Stimulated activated CD4-positive, alpha-beta T cell treated with anti-CD3 and anti-CD28 coated beads, Interleukin-1b, Interleukin-23, amount 100 ng/mL, for 1 hour (primary cell): ENCODE measurements at places on chromosomes 7 and 10.

GRCh38 chr10:929960-930624 lies 1.4 kb downstream of the LARP4B start:
- no peak for DNase-seq

DNA sequence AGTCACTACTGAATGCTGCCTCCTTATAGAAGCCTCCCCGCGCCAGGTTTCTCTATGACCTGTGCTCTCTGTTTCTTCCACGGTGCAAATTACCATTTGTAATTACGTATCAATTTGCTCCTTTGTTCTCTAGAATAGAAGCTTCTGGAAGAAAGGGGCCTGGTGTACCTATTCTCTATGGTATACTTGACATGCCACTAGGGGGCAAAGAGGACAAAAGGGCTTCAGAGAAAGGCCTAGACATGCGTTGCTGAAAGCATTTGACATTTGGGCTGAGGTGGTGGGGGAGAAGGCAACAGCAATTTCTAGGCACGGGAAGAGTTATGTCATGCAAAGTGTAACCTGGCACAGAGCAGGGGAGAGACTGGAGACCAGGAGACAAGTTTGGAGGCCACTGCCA lies 148.7 kb downstream of the WDR11 start:
- no peak for DNase-seq

GRCh38 chr10:13272164-13272571 lies 27.7 kb downstream of the PHYH start:
- no peak for DNase-seq

DNA sequence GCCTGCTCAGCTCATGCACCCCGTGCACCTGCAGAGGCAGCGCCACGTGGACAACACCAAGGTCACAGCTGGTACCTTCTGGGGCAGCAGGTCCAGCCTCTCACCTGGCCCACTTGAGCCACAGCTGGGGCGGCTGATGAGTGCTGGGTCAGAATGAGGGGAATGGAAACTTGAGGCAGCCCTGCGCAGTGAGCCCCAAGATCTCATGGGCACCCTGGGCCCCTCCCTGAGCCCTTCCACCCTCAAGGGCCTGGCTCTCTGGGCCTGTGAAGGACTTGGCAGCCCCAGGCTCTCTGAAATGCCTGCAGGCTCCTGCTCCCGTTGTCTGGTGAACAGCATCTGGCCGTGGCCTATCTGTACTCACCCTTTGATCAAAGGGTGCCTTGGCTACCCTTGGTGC lies 112.7 kb downstream of the TCERG1L start:
- DNase-seq: no peak

- no peak for DNase-seq
These were observed 74.6 kb downstream of the WAPL start for GRCh38 chr10:86446987-86447386.

DNA sequence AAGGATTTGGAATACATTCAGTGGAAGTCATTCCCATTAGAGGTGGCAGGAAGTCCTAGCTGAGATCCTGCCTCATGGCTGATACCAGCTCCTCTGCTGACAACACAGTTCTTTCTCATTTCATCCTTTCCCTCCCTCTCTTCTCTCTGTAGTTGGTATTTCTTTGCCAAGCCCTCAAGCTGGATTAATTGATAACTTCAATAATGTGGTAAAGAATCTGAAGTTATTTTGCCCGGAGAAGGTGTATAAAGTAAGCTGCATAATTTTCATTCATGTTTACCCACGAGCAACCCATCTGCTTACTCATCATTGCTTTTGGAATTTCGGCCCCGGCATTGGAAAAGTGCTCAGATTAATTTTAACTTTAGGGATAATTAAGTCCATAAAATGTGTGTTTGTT lies 85.2 kb upstream of the PLPP4 start:
- no peak for DNase-seq

DNA sequence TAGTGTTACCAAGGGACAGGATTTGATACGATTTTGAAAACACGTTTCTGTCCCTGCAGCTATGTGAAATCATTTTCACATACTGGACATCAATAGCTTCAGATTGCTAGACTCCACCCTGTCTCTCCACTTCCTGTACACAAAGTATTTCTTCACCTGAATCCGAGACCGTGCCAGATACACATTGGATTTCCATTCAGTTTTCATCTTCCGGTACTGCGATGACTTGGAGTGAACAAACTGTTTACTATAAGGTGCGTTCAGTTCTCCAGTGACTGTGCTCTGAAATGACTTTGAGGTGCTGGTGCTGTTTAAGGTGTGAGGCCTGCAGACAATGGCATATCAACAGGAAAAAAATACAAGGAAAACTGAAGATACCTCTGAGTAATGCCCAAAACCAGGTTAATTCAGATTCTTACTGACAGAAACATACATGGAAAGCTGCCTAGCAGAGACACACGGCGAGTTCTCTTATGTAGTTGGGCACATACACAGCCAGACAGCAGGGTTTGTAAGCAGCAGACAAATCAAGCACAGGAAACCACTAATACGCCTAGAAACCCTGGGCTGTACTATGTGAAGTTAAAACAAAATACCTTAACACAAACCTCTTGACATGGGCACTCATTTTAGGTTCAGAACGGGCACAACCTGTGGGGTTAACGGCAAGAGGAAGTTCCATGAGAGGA lies 119.2 kb downstream of the GALNT11 start:
- no peak for DNase-seq

GRCh38 chr7:103966593-103967277 lies 22.7 kb downstream of the RELN start:
- no peak for DNase-seq
